ENCODE measurements at places on chromosomes 2 and 18.

GRCh38 chr2:29004755-29005154 is 23.7 kb downstream of the TOGARAM2 start:
- DNase-seq = no peak

GRCh38 chr2:58651930-58652329 is 410.8 kb upstream of the FANCL start:
- DNase-seq = no peak

GRCh38 chr2:154591294-154591820 is 107.1 kb upstream of the KCNJ3 start:
- DNase-seq = no peak

GRCh38 chr2:220980966-220981675 is 591.0 kb downstream of the EPHA4 start:
- no peak for DNase-seq

- no peak for DNase-seq
Observed at GRCh38 chr2:19230626-19231025, 127.8 kb downstream of the OSR1 start.

- DNase-seq = no peak
Observed at GRCh38 chr2:40039549-40039948, 260.5 kb upstream of the THUMPD2 start.

GRCh38 chr2:97845818-97846217 is 132.4 kb downstream of the ZAP70 start:
- no peak for DNase-seq

- DNase-seq = no peak
Observed at GRCh38 chr2:235591921-235592320, 98.1 kb downstream of the AGAP1 start.

- no peak for DNase-seq
Observed at GRCh38 chr2:167212014-167212648, 323.9 kb downstream of the XIRP2 start.

GRCh38 chr2:137937246-137937645 is 27.0 kb upstream of the HNMT start:
- DNase-seq = no peak

DNA sequence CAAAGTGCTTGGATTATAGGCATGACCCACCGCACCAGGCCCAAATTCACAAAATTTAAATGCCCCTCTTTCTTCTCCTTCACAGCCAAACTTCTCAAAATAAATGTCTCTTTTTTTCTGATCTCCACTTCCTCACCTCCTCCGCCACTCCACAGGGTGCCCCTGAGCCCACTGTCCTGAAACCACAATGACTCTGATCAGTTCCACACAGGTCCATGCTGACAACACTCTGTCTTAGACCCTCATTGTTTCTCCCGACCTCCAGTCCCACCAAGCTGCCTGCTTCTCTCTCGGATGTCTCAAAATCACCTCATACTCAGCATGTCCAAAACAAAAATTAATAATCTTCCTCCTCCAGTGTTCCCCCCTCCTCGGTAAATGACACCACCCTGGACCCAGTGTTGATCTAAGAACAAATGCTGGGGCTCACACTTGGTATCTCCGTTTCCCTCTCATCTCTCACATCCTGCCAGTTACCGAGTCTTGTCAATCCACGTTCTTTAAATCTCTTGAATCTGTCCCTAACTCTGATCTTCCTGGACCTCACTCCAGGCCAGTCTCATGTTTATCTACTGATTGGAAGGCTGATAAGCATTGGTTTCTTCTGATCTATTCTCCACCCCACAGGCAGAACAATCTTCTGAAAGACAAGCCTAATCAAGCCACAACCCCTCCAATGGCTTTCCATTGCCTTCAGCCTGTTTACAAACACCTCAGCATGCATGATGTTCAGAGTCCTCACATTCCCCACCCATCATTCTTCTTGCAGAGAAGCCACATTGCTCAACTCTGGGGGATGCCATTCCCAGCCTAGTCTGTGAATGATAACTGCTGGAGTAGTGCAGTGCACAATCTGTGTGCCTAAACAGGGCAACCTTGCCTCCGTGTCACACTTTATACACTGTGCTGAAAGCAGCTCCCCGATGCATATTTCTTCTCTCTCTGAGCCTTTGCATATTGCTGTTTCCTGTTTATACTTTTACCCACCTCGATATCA is 12.4 kb upstream of the ANKRD44 start:
- no peak for DNase-seq

GRCh38 chr18:58221060-58221725 is 177.2 kb downstream of the NEDD4L start:
- DNase-seq = no peak

GRCh38 chr2:96143848-96144480 is 1.3 kb downstream of the DUSP2 start:
- DNase-seq = no peak

- DNase-seq = no peak
Observed at GRCh38 chr2:152811916-152812315, 93.5 kb downstream of the ARL6IP6 start.

DNA sequence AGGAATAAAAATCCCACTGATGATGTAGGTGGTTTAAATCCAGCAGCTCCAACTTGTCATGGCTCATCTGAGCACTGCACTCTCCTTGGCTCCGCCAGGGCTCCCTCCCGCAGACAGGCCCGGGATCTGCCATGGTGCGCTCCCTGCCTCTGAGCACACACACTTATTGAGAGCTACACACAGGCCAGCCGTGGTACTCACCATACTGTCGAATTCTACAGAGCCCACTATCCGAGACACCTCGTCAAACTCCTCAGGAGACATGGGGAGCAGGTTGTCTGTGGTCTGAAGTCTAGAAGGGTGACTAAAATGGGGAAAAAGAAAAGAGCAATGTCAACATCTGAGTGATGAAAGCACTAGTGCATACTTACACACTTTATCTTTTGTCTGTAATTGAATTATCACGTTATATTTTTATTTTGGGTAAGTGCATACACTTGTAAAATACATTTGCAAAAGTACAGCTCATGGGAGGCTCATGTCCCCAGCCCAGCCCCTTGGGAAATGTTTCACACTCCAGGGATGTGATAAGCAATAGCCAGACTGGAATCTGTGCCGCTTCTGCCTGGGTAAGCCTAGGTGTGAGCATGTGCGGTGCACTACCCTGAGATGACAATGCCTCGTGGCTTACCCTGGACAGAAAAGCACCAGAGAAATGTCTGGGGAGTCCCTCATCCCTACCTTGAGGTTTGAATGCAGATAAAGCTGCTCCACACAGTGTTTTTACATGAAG is 39.2 kb downstream of the STAT1 start:
- DNase-seq = no peak

GRCh38 chr18:51540562-51540961 is 343.1 kb upstream of the MEX3C start:
- no peak for DNase-seq

GRCh38 chr18:72985686-72986085 is 117.9 kb upstream of the NETO1 start:
- no peak for DNase-seq

- no peak for DNase-seq
Observed at GRCh38 chr18:79554321-79554720, 125.3 kb upstream of the CTDP1 start.

DNA sequence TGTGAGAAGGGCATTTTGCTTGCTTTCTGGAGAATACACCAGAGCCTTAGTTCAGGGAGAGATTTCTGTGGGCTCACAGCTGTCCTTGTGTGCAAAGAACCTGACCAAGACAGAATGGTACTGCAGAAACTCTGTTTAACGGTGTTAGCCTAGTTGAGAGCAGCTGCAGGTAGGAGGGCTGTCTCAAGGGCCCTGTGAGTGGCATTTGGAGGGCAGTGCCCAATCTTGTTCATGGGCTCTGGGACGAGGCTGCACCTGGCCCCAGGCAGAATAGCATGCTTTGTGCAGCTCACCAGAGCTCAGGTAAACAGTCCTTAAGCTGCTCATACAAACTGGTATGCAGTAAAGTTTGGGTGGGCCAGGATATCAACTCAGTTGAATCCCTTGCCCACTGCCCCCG is 16.9 kb upstream of the RGPD4 start:
- no peak for DNase-seq

GRCh38 chr2:129812071-129812470 is 167.4 kb upstream of the RAB6C start:
- DNase-seq = peak; percentile 70

GRCh38 chr2:232485757-232486557 is 1.7 kb downstream of the ECEL1 start:
- no peak for DNase-seq

GRCh38 chr2:74373221-74373676 is 6.9 kb downstream of the DCTN1 start:
- DNase-seq = no peak

DNA sequence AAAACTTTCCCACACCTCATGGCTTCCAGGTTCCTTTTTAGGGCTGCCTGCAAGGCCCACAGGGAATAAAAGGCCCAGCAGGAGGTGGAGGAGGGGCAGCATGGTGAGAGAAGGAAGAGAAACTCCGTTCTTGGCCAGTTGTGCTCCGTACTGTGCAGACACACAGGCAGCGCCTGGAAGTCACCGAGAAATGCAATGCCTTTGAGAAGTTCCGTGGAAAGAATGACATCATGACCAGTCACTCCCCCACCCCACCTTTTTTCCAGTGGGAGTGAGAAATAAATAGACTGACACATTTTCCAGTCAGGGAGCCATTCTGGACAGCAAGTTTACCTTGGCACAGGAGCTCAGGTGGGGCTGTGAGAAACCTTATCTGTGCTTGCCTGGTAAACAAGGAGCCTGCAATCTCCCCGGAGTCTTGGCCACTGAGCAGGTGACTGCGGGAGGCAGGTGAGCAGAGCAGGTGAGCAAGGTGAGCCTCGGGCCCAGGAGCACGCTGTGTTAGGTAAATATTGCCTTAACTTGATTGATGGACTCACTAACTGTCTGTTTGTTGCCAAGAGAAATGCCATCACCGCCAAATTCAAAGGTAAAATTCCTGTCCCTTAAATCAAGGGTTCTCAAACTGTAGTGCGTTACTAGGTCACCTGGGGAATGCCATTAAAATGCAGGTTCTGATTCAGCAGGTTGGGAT is 13.5 kb upstream of the LBH start:
- no peak for DNase-seq

DNA sequence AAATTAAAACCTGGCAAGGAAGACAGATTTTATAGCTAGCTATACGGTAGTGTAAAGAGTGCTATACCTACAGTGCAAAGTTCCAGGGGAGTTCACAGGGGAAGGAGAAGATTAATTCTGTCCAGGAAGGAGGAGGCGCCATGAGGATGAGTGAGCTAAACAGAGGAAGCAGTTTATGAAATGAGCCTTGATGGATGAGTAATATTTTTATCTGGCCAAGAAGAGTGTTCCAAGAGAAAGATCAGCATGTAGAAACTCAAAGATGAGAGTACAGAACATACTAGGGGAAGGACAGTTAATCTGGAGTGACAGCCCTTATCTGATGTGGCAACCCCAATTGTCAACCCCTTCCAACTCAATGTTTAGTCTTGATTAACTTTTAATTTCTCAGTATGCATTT is 54.8 kb downstream of the CDH20 start:
- DNase-seq = no peak

GRCh38 chr2:204331180-204331579 is 214.1 kb upstream of the PARD3B start:
- no peak for DNase-seq

GRCh38 chr2:200939832-200940231 is 23.6 kb downstream of the ORC2 start:
- no peak for DNase-seq

DNA sequence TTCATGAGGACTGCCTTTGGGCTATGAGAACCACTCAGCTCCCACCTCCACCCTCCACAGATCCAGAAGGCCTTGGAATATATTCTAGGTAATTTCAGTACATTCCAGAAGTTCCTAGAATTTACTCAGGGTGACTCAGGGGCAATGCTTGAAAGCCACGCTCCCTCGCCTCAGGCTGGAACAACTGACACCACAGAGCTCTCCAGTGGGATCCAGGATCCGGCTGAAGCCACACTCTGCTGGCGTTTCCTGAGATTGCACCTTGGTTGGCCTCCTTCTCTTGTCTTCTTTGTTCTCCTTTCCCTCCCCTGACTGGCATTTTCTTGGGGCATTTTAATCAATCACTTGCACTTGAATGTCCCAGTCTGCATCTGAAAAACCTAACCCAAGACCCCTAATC is 92.6 kb upstream of the KCNE4 start:
- DNase-seq = no peak

- DNase-seq = no peak
Observed at GRCh38 chr2:235204948-235205347, 253.1 kb downstream of the SH3BP4 start.

DNA sequence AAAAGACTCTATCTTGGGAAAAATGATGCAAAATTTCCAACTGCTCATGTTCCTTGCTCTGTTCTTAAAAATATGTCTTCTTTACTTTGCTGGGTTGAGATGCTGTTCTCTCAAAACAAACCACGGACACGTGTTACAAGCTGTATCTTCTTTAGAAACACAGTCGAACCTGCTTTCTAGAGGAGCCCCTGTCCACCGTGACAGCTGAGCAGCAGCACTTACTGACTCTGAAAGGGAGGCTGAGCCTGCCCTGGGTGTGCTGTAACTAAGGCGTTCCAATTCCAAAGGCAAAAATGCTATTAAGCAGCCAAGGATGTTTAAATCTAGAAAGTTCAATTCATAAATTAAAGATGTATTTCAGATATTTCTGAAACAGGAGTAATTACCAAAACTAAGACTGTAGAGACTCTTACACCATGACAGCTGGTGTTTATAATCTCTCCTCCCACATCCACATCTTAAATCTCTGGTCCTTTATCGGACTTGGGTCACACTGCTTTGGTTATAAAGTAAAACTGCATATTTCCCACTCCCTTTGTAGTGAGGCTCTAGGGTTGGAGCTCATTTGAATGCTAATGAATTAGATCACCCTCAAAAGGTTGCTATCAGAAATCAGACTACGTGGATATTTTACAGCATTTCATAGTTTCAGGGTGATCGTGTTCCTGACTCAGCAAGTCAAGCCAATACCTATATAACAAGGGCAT is 281.2 kb upstream of the LYPD1 start:
- no peak for DNase-seq

- DNase-seq = no peak
Observed at GRCh38 chr18:48181857-48182256, 227.3 kb downstream of the ZBTB7C start.

- DNase-seq = no peak
Observed at GRCh38 chr2:193461431-193461934, 1266.8 kb upstream of the TMEFF2 start.

DNA sequence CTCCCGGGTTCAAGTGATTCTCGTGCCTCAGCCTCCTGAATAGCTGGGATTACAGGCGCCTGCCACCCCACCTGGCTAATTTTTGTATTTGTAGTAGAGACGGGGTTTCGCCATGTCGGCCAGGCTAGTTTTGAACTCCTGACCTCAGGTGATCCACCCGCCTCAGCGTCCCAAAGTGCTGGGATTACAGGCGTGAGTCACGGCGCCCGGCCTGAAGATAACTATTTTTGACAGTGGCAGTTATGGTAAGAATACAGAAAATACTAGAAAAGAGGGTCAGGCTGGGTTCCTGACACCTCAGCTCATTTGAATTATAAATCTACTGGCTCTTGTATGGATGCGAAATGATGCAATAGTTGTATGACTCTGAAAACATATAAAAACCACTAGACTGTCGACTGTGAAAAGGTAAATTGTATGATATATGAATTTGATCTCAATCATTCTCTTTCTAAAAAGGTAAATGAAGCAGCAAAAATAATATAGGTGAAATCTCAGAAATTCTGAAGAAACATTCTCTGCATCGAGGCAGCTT is 11.1 kb upstream of the DGKD start:
- no peak for DNase-seq

All from right atrium auricular region (tissue), 2 donors.